Left lobe of liver (tissue), 2 donors: ENCODE measurements at places on chromosomes 7 and 10. TPM values are rescaled to one million over a fixed set of nuclear protein-coding genes. Genes with fewer than 3 reads are reported as not detected.

Gene DDX50
- total RNA-seq = 6.4 TPM

Gene ZNF503
- 7.3 TPM for total RNA-seq

- DNase-seq = no peak
These were observed 127.7 kb downstream of the ITIH5 start for GRCh38 chr10:7538970-7539654.

- DNase-seq = no peak
These were observed 34.2 kb downstream of the DNAJC12 start for GRCh38 chr10:67803588-67804394.

GRCh38 chr10:93417266-93417665, 64.9 kb downstream of the MYOF start:
- no peak for DNase-seq

- DNase-seq = no peak
These were observed 364 bp downstream of the ZNF518A start for GRCh38 chr10:96130326-96130995.

DNA sequence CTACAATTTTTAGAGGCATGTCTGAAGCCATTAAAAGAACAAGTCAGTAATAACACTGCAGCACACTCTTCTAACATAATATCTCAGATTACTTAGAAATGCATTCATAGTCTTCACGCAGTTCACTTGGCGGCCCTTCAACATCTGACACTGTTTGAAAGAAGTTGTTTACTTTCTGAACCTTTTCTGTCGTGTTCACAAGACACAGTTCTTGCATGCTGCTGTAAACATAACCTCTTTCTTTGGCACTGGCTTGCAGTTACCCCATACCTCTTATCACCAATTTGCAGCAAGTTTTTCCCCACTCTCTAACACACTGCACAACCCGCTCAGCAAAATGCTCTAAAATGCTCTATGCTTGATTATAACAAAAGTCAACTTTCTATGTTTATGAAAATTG, 12.0 kb downstream of the PIP4K2A start:
- DNase-seq = no peak

Gene BZW2
- total RNA-seq = 8.4 TPM

Gene AGFG2
- 87.8 TPM for total RNA-seq

Gene CUEDC2
- total RNA-seq = 23.4 TPM

DNA sequence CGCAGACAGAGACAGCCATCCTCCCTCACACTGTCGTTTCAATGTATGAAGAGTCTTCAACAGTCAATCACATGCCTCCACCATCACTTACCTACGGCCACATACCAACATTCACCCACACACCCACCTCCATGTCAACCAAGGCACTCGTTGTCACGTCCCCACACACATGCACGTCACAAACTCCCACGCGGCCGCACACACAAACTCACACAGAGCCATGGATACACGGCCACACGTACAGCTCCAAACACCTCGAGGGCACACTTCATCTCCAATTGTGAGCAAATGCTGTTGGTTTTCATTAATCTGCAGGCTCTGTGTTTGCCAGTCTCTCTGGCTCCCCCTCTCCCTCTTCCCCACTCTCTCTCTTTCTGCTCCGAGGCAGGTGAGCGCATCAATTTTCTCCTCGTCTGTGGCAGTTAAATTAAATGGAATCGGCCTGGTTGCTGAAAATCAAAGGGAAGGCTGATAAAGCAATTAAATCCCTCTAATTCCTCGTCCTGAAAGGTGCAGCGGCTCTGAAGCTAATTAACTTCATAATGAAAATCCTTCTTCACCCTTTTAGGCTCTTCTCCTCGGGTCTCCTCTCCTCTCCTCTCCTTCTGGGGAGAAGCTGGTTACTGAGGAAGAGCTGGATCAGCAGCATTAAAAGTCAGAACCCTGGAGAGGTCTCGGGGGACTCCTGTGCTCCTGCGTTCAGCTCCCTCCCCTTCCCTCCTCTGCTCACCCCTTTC, 53.8 kb upstream of the SLF2 start:
- DNase-seq = no peak

GRCh38 chr10:112855134-112855533, 94.9 kb upstream of the TCF7L2 start:
- DNase-seq = no peak

DNA sequence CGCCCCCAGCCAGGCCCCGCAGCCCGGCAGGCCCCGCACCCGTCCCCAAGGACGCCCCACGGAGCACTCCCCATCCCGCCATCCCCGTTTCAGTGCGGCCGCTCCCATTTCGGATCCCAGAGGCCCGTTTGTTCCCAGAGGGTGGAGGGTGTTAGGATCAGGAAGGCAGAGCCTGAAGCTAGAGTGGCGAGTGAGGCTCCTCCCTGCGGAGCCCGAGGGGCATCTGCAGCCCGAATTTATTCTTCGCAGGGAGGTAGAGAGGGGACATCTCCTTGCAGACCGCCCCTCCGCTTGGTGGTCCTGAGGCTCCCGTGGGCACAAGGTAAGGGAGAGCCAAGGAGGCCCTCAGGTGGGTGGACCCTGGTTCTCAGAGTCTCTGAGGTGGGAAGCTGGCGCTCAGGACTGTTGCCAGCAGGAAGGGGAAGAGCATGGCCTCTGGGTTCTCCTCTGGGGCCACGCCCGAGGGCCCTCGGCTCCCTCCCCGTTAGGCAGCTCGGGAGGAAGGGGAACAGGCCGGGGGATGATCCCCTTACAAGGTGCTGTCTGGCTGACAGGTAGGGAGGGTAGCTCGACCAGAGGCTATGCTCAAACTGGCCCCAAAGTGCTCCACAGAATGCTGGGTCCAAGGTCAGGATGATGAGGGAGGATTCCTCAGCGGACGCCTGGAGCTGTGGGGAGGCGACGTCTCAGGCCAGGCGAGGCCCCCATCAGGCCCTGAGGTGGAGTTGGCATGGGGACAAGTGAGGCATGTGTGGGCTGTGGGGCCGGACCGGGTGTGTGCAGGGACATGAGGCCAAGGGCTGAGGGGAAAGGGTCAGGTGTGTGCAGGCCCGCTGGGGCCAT, 17.4 kb downstream of the POLL start:
- peak; percentile 46 for DNase-seq

Gene OR2A1
- total RNA-seq = not detected

- DNase-seq = peak; percentile 61
These were observed 11.7 kb downstream of the CASP2 start for GRCh38 chr7:143299840-143300239.

- DNase-seq = no peak
These were observed 22.6 kb upstream of the PSAP start for GRCh38 chr10:71873582-71874211.

DNA sequence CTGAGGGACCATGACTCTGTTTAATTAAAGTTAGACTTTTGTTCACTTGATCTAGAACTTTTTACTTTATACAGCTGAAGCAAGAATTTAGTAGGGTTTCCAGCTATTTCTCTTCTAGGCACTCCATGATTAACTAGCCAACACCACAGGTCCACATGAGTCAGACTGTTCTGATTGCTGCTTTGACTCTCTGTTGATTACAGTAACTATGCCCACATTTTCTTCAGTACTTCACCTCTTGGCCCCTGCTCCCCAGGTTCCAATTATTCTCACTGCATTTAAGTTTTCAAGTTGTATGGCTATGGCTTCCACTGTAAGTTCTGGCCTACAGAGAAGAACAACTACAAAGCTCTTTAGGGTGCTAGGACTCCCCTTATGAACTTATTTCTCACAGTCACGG, 737.2 kb upstream of the IGFBP3 start:
- no peak for DNase-seq

- no peak for DNase-seq
These were observed 181.6 kb downstream of the SND1 start for GRCh38 chr7:127833641-127834040.

DNA sequence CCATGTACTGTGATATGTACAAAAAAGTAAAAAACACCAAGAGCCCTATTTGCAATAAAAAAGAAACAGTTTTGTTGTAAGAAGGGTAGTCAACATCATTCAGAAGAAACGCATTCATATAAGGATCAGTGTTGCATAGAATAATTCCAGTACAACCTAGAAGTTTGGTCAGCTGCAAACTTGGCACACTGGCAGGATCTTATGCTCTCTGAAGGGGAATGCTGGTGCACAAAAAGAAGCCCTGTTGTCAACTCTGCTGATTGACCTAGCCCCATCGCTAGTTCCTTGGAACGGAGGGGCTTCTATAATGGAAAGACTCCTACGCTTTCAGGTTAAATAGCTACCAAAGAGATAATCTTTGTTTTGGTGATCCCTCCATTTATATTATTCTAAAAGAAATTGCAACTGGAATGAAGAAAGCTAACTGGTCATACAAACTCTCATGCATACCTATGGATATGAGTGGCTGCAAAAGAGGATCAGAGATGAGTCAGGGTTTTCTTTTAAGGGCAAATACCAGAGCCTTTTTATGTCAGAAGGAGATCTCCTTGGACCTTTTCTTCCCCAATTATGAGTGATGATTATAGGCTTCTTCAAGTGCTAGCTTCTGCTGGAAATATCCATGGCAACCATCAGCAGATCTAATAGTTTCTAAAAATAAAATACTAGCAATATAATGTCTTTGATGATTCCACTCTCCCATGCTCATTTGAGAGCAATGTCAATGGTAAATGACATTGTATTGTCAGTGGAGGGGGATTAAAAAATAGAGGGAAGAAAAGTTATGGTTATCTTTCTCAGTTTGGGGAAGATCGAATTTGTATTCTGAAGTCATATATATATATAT, 312.4 kb upstream of the CACNA2D1 start:
- DNase-seq = no peak

Gene GPR37
- 14.2 TPM for total RNA-seq

DNA sequence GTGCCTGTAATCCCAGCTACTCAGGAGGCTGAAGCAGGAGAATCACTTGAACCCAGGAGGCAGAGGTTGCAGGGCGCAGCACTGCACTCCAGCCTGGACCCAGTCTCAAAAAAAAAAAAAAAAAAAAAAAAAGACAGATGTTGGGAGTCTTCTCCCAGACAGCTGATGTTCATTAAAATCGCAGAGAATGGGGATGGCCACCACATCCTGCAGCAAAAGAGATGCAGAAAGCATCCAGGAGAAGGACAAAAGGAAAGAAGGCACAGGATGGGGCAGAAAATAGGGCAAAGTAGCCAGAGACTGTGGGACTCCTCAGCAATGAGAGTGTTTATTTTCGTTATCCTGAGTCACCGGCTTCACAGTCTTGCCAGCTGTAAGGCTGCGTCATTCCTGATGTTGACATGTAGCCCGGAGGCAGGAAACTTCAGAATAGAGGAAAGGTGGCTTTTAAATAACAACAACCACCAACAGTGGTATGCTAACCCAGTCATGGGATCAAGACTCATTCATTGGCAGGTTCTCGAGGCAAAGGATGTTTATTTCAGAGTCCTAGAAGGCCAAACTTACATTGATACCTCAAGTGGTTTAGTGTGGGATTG, 149.5 kb upstream of the SVIL start:
- no peak for DNase-seq

GRCh38 chr7:36667007-36667745, 57.1 kb downstream of the AOAH start:
- no peak for DNase-seq

GRCh38 chr10:78684947-78685346, 383.8 kb upstream of the ZMIZ1 start:
- no peak for DNase-seq

Gene UPK3B
- total RNA-seq = 1.2 TPM

DNA sequence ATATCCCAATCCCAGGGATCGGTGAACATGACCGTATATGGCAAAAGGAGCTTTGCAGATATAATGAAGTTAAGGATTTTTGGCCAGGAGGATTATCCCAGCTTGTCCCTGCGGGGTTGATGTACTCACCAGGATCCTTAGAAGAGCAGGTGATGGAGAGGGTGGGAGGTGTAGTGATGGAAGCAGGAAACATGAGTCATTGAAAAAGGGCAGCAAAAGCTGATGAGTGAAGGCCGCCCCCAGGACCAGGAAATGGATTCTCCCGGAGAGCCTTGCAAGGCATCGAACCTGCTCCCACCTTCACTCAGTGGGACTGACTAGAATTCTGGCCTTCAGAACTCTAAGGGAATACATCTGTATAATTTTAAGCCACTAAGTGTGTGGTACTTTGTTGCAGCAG, 5.2 kb upstream of the NUPR2 start:
- no peak for DNase-seq

Gene COL17A1
- 0.13 TPM for total RNA-seq

DNA sequence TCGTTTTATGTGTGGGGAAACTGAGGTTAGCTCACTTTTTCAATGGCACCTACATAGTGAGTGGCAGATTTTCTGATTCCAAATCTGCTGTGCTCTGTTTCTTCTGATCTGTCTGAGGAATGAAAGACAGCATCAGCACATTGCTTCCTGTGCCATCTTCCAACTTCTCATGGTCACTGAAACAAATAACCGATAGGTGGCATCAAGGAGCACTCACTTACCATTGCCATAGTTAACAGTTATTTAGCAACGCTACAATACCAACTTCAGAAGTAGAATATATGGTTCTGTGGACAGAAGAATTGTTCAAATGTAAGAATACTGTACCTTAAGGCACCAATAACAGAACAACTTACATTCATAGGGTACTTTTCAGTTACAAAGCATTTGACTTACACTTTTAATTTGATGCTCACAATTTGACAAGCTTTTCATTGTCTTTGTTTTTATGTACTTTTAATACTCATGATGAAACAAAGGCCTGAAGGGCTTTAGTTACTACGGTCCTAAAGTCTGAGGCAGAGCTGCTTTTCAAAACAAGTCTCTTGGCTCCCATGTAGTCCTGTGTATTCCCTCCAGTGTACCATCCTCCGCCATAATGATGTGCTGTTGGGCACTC, 228.9 kb upstream of the TCF7L2 start:
- no peak for DNase-seq

Gene RAB19
- total RNA-seq = not detected

- DNase-seq = no peak
These were observed 60.4 kb upstream of the STRIP2 start for GRCh38 chr7:129373651-129374428.

- DNase-seq = no peak
These were observed 319.4 kb upstream of the MYO3A start for GRCh38 chr10:25614652-25615051.

Gene RAPGEF5
- total RNA-seq = 21.2 TPM

DNA sequence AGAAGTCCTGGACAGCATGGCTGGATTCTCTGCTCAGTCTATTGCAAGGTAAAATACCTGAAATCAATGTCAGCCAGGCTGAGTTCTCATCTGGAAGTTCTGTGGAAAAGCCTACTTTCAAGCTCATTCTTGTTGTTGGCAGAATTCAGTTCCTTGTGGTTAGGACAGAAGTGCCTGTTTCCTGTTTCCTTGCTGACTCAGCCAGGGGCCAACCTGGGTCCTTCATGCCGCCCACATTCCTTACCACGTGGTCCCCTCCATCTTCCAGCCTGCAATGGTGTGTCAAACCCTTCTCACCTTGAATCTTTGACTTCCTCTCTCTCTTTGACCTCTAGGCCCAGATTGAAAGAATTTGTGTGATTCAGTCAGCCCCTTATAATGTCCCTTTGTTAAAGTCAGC, 197.1 kb upstream of the STK17A start:
- DNase-seq = no peak

- DNase-seq = no peak
These were observed 16.5 kb downstream of the PLXDC2 start for GRCh38 chr10:19832699-19833098.

Gene LAMB1
- 29.1 TPM for total RNA-seq

GRCh38 chr7:126150278-126150958, 1102.3 kb downstream of the GRM8 start:
- DNase-seq = no peak
